ENCODE measurements at places on chromosomes 5 and 9.
A peak's percentile ranks its signal among the peaks of the same experiment; 100 is the strongest.

DNA sequence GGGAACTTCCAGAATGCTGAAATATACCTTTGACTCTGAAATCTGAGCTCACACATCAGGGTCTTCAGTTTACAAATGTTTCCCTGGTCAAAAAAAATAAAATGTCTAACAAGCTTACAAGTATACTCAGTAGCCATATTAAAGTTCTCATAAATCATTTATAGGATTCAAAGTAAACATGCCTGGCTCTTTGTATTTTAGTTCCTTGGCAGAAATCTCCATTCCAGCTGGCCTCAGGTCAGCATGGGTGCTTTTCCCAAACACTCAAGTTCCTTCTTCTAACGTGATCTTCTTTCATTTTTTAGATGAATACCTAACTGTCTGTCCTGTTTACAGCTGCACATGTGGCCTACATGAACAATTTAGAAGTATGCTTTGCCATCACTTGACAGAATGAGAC, 263.2 kb downstream of the GAS1 start:
- DNase-seq: no peak

DNA sequence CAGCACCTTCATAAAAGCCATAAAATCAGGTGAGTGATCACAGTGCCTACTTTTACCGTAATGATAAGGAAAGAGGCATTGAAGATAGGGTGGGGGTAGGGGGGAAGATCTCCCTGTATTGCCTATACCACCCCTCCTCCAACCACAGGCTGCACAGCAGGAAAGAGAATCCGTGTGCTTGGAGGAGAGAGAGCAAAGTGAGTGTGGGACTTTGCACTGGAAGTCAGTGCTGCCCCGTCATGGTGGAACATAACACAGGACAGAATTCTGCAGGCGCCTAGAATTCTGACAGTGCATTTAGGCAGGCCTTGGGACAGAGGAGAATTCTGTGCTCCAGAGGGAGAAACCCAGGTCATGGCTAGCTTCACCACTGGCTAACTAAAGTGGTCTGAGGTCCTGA, 3.5 kb upstream of the C5 start:
- DNase-seq: no peak

- DNase-seq: no peak
Observed at GRCh38 chr5:14816999-14817761, 54.4 kb downstream of the ANKH start.

DNA sequence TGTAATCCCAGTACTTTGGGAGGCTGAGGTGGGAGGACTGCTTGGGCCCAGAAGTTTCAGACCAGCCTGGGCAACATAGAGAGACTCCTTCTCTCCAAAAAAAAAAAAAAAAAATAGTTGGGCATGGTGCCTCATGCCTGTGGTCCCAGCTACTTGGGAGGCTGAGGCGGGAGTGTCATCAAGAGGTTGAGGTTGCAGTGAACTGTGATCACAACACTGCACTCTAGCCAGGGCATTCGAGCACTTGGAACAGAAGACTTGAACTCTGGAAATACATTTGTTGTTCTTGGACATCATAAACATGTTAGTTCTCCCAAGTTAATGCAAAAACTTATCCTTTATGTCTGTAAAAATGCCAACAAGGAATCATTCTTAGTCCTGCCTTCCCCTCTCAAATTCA, 29.6 kb downstream of the EHMT1 start:
- no peak for DNase-seq

- DNase-seq: no peak
Observed at GRCh38 chr5:74627646-74628279, 12.8 kb downstream of the ENC1 start.

GRCh38 chr5:58403822-58404433, 56.0 kb downstream of the PLK2 start:
- no peak for DNase-seq

GRCh38 chr5:15610216-15610615, 110.2 kb downstream of the FBXL7 start:
- no peak for DNase-seq

DNA sequence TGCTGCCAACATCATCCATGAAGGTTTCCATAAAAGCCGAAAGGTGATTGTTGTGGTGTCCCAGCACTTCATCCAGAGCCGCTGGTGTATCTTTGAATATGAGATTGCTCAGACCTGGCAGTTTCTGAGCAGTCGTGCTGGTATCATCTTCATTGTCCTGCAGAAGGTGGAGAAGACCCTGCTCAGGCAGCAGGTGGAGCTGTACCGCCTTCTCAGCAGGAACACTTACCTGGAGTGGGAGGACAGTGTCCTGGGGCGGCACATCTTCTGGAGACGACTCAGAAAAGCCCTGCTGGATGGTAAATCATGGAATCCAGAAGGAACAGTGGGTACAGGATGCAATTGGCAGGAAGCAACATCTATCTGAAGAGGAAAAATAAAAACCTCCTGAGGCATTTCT, 10.1 kb downstream of the TLR4 start:
- DNase-seq: no peak

DNA sequence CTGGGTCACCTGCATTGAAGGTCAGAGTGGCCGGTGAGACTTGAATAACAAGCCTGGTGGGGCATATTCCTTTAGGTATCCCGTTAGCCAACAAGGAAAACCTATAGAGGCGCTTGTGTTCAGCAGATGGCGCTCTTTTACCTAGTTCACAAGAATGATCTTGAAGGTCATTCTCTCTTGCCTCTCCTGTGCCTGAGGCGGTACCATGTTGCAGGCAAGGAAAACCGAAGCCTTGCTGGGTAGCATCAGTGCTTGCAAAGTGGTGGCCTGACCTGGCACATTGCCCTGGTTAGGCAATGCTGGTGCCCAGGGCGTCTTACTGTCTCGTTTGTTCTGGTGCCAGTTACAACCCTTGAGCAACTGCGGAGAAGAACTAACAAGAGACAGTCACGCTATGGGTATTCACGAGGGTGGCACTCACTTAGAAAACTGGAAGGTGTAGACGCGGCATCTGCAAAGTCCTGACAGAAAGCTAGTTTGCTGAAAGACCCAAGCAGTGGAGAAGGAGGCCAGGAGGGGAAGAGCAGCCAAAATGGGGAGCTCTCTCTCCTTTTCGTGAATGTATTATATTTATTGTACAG, 56.7 kb downstream of the AOPEP start:
- peak; percentile 21 for DNase-seq

DNA sequence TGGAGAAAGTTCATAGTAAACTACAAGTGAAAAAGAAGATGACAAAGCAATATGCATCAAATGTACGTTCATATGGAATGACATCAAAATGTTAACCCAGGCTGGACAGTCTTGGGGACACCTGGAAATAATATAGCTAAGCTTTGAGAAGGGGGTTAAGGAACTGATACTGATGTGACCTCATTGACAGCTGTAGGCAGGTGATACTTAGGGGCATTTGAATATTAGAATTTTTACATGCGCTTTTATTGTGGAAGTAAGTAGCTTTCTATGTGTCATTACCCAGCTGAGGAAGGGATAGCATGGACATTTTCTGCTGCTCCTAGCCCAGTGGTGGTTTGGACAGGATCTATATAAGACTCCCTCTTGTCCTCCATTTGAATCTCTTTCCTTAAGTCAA, 299.7 kb downstream of the CWC27 start:
- no peak for DNase-seq

DNA sequence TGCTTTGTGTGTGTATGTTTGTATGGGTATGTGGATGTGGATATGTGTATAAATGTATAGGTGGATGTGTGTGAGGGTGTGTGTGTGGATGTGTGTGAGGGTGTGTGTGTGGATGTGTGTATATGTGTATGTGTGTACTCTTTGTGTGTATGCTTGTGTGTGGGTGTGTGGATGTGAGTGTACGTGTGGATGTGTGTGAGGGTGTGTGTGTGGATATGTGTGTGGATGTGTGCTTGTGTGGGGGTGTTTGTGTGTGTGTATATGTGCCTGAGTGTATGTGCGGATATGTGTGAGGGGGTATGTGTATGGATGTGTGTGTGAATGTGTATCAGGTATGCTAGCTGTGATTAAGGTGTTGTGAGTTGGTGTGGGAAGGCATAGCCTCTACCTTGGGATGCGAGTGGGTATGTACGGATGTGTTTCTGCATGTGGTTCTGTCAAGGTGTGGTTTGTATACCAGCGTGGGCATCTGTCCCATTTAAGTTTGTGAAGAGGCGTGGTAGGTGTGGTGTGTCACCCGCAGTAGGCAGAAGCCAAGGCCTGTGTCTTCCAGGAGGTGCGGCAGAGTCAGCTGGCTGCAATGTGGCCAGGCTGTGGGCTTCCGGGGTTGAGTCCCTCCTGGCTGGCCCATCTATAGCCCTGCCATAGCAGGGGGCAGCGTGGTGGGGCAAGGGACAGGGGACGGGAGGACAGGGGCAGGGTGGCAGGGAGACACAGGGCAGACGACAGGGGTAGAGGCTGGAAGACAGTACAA, 155.8 kb downstream of the DAB2IP start:
- DNase-seq: no peak

GRCh38 chr9:135788576-135789300, 86.8 kb downstream of the KCNT1 start:
- DNase-seq: no peak

GRCh38 chr9:92404042-92404836, at the start of gene OGN:
OGN (minus strand) TSS chr9:92404578; CDS start chr9:92403407, 1,171 bp downstream.
- no peak for DNase-seq

GRCh38 chr5:89759802-89760201, 649.8 kb downstream of the CETN3 start:
- DNase-seq: no peak

DNA sequence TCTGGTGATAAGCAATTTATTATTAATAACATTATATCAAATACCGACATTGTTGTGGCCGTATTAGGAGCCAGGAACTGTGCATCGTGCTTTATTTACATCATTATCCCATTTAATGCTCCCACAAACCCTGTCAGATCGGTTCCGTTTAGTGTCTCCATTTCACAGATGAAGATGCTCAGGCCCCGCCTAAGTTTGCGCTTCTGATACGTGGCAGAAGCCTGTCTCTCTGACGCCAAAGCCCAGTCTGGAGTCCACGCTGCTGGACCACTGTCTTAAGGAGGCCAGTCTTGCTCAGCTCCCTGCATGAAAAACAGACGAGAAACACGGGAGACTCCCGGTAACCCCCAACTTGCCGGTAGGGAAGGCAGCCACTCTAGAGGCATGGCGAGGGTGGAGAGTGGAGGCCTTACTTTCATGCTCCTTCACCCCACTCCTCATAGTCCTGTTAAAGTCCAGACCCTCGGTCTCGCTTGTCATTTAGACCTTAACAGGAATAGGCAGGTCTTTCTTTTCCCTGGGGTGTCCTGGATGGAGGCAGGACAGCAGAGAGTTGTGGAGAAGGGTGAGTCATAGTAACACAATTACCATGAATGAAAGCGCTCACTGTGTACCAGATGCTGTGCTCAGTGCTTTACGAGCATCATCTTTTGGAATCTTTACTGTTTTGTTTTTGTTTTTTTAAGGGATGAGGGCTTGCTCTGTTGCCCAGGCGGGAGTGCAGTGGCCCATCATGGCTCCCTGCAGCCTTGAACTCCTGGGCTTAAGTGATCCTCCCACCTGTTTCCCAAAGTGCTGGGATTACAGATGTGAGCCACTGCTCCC, 872 bp downstream of the TXNDC15 start:
- no peak for DNase-seq

- no peak for DNase-seq
Observed at GRCh38 chr5:177429248-177430040, 3.0 kb downstream of the GRK6 start.

DNA sequence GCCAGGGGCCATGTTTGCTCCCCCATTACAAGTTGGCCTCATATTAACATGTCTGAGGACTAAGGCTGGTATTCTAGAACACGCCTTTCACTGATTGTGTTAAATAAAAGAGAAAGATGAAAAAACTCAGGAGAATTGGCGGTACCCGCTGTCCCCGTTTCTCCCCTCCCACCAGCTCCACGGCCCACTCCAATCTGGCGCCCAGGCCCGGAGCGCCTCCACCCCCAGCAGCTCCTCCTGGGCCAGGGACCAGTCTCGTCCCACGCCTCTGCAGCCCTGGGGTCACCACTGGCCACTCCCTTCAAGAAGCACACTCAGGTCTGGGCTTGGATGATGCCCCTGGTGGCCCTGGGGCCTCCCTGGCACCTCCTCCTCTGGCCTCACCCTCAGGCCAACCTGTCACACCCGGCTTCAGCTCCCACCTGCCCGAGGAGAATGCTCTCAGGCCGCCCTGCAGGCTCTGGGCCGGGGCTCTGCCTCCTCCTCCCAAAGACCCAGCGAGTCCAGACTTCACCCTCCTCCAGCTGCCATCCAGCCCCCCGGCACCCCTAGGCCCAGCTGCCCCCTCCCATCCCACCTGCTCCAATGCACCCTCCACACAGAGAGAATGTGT, 133.0 kb upstream of the PPP1R26 start:
- no peak for DNase-seq

GRCh38 chr5:171797543-171797942, 11.9 kb downstream of the SMIM23 start:
- no peak for DNase-seq

GRCh38 chr5:64923151-64923685, 154.5 kb downstream of the CWC27 start:
- DNase-seq: no peak

DNA sequence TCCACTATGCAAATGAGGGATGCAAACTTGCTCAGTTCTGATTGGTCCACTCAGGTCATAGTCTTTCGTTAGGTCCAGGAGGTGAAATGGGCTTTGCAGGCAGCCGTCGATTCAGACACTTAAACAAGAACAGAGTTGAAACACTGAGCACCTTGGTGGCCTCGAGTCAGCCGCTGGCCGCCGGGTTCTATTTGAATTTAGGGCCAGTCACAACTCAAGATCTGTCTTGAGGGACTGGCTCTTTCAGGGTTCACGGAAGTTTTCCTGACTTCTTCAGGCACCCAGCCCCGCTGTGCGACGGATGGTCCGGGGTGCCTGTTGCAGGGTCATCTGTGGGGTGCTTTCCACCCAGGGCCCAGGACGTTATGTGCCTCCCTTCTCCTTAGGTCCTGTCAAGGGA, 412.8 kb upstream of the IRX4 start:
- no peak for DNase-seq

GRCh38 chr5:102600964-102601363, 102.2 kb upstream of the SLCO6A1 start:
- DNase-seq: no peak

DNA sequence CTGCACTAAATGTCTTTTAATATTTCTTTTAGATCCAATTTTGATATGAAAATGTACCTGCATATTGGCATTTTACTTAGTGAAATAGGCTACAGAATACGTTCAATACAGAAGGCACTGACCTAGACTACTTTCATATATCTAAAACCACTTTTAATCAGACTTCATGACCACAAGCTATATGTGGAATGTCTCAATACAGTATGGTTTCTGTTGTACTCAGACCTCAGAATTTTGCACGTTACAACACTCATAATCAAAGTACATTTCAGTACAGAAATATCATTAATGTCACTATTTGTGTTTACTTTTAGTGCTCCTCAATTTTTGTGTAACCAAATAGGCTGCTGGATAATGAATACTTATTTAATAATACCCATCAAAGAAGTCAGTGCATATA, 74.8 kb downstream of the MEF2C start:
- no peak for DNase-seq

GRCh38 chr9:124615100-124615742, 108.0 kb upstream of the NR5A1 start:
- no peak for DNase-seq

All from NCI-H1436 treated with DMSO at 0.1 percent for 48 hours (cell line).